ENCODE measurements at places on chromosomes 6 and 20.

- no peak for DNase-seq
These were observed 7.5 kb downstream of the FOXS1 start for GRCh38 chr20:31837896-31838397.

DNA sequence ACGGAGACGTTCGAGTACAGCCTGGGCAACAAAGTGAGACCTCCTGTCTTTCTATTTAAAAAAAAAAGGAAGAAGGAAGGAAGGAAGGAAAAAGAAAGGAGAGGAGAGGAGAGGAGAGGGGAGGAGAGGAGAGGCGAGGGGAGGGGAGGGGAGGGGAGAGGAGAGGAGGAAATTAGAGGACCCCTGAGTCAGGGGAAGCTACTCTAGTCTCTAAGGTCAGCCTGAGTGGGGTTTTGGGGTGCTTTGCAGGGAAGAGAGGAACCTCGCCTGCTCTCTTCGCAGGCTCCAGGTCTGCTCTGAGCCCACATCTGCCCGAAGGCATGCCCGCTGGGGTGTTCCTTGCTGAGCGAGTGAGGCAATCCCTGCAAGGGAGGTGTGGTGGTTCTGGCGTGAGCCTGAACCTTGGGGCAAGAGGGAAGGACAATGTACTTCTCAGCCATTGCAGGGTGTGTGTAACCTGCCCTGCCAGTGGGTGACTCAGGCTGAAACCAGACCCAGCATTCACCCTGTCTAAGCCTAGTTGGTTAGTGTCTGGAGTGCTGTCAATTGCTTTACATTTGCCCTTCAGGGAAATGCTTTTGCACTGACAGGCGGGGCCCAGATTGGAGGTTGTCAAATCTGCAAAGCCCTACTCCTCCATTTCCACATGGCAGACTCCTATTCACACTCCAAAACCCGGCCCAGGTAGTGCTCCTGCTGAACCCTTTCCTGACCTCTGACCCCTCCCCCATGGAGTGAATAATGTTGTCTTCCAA lies 15.3 kb upstream of the MMP9 start:
- DNase-seq, result no peak

GRCh38 chr6:2623295-2623694 lies 127.4 kb downstream of the MYLK4 start:
- no peak for DNase-seq

- no peak for DNase-seq
These were observed 726.9 kb upstream of the CITED2 start for GRCh38 chr6:140101367-140101766.

DNA sequence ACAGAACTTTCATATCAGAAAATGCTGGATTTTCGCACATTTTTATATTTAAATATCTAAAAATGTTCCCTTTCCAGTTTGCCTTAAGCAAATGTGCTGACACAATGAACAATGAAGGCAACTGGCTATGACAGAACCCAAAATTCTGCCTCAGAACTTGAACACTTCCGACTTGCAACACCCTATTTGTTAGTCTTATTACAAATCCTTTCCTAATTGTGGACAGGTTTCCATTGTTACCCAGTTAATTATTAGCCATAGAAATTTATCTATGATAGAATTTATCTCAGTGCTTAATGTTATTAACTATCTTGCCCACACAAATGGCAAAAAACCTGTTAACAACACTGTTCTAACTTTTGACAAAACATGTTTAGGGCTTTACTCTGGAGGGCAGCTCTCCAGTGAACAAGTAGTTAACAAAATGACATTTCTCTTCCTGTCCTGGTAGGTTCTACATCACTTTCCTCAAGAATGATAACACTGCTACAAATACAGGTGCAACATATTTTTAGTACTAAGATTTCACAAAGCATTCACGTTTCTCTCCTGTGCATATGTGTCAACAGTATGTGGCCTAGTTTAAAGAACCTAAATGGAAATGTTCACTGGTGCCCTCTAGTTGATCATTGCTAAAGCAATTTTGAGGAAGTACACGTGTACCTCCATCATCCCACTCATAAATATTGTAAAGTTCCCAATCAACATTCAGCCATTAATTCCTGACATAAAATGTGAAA lies 58.4 kb downstream of the HIVEP2 start:
- no peak for DNase-seq

DNA sequence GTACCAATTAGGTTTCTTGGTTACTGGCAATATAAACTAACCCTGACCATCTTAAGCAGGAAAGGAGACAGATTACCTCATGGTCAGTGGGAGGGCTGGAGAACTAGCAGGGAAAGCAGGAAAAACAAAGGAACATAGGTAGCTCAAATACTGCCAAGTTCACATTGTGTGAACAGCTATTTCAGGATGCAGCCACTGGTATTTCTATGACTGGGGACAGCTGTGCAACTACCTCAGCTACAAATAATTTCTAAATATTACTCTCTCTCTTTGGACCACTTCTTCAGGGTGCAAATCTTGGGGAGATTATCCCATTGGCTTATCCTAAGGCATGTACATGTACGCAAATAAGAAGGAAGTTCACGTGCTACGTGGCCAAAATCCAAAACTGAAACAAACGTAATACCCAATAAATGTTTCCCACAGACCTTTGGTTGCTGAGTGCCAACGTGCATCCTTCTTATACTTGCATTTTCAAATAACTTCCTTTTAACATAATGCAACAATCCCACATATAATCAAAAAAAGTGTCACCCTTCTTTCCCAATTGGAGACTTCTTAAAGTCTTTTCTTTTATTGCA lies 180.9 kb downstream of the PHF3 start:
- DNase-seq, result no peak
